Motor neuron (in vitro differentiated cells): ENCODE measurements at places on chromosomes 6 and 20. TPM values are rescaled to one million over a fixed set of nuclear protein-coding genes. Genes with fewer than 3 reads are reported as not detected.

DNA sequence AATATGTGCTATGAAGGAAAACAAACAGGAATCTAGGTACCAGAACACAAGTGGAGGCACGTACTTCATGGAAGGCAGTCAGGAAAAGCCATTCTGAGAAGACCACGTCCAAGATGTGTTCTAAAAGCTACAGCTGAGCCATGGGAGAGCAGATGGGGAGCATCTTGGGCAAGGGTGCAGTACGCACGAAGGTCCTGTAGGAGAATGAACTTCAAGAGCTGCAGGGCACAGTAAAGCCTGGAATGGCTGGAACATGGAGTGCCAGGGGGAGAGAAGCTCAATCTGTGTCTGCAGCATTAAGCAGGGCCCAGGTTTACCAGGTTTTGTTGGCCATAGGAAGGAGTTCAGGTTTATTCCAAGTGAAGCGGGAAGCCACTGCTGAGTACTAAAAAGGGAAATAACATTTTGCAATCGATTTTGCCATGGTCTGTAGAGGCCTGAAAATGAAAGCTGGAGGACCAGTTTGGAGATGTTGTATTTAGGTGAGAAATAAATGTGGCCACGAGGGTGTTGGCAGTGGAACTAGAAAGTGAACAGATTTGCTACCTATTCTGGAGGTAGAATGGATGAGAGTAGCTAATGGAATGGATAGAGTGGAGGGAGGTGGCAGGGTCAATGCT lies 29.9 kb downstream of the ADTRP start:
- ATAC-seq, result no peak

DNA sequence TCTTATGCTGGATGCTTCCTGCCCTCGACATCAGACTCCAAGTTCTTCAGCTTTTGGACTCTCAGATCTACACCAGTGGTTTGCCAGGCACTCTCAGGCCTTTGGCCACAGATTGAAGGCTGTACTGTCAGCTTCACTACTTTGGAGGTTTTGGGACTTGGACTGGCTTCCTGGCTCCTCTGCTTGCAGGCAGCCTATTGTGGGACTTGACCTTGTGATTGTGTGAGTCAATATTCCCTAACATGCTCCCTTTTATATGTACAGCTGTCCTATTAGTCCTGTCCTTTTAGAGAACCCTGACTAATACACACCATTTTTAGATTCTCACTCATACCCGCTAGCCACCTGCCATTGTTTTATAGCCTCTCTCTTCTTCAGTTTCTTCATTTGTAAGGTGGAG lies 382.1 kb upstream of the TSHZ2 start:
- ATAC-seq, result no peak

DNA sequence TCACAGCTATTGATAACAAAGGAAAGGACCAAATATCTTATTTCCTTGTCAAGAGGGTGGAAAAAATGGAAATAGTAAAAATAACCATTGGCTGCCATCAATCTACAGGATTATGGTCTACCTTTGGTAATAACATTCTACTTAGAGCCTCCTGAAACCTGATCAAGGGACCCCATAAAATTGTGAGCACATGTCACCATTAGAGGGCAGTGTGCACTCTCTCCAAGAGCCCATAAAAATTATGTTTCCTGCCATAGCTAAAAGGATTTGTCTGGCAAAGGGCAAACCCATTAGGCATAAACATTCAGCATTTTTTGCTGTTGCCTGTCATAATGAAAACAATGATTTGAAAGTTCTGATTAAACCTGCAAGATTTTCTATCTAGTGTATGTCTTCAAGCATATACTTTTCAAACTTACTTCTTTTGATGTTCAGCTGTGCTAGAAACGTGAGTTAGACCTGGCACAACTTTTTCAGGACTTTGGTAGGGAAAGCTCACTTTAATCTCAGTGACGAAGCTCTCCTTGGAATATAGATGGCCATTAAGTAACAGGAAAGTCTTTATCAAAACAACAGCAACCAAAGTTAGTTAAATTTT lies 120.7 kb upstream of the ZFP64 start:
- ATAC-seq, result peak; percentile 31

Gene ZNF165
- total RNA-seq, result 0.60 and 0.69 TPM in 2 replicates

DNA sequence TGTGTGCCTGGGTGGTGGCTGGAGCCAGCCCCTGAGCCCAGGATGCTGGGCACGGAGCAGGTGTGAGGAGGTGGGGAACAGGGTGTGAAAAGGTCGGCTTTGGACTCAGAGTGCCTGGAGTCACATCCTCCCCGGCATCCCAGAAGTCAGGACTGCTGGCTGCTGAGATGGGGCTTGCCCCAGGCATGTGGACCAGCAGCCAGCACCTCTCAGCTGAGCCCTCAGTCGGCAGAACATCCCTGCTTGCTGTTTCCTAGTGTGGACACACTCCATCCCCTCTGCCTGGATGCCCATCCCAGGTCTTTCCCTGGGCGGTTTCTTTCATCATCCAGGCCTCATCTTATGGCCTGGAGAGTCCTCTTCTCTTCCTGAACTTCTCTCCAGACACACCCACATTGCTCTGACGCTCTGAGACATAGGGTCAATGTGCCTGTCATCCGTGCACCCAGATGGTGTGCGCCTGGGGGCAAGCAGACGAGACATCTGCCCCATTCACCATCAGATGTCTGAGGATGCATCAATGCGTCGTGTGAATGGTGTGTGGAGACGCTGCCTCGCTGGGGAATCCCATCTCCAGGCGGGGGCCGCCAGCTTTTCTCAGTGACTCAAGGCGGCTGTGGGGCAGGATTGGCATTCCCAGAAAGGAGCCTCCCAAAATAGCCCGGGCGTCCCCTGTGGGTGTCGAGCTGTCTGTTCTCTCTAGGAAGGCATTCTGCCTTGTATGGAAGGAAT lies 104.2 kb downstream of the SYCP2 start:
- ATAC-seq, result peak; percentile 49

GRCh38 chr6:78999737-79000136 lies 78.3 kb downstream of the PHIP start:
- ATAC-seq, result no peak
